HT1080 (cell line): ENCODE measurements at places on chromosomes 11 and 22.
A peak's percentile ranks its signal among the peaks of the same experiment; 100 is the strongest.

DNA sequence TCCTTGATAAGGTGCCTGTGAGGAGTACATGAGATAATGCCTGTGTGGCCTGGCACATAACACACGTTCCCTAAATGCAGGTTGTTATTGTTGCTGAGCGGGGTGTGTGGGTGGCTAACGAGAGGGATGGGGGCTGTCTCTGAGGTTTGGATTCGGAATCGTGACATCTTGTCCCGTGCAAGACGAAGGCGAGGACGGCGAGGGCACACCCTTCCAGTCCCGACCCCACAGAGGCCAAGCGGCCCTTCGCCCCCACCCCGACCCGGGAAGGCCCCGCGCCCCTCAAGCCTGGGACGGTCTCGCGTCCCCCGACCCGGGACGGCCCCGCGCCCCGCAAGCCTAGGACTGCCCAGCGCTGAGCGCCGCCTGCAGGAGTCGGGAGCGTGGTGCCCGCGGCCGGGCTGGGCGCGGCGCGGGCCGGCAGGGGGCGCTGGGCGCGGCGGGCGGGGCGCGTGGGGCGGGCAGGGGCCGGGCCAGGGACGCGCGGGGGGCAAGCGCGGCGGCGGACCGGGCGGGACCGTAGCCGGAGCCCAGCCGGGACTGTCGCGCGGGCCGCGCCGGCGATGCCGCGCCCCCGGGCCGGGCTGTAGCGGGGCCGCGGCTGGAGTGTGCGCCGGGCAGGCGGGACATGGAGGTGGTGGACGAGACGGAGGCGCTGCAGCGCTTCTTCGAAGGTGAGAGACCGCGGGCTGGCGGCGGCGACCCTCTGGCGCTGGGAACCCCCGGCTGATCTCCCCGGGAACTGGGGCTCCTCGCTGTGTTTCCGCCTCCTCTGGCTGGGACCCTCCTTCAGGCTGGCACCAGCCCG lies at the start of gene MYRF:
MYRF (plus strand) TSS at position 520 of the 808 bp plus-strand sequence; CDS start at position 629, 109 bp downstream.
- no peak for DNase-seq

- DNase-seq: peak; percentile 94
Measured at GRCh38 chr11:111735262-111736116, 30.7 kb downstream of the PPP2R1B start.

DNA sequence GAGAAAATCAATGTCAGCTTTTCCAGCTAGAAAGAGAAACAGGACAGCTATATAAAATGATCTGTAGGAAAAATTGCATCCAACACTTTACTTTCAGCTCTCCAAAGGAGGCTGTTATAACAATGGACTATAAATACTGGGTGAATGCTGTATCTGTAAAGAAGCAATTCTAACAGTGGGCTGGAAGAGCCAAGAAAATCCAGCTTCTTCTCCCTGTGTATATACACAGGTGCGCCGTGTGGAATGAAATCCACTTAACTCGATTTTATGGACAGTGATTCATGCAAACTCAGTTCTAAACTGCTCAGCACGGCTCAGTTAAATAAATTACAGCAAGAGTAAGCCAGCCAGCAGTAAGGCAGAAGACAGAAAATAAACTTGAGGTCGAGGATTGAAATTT lies 32.5 kb upstream of the LMO2 start:
- no peak for DNase-seq

DNA sequence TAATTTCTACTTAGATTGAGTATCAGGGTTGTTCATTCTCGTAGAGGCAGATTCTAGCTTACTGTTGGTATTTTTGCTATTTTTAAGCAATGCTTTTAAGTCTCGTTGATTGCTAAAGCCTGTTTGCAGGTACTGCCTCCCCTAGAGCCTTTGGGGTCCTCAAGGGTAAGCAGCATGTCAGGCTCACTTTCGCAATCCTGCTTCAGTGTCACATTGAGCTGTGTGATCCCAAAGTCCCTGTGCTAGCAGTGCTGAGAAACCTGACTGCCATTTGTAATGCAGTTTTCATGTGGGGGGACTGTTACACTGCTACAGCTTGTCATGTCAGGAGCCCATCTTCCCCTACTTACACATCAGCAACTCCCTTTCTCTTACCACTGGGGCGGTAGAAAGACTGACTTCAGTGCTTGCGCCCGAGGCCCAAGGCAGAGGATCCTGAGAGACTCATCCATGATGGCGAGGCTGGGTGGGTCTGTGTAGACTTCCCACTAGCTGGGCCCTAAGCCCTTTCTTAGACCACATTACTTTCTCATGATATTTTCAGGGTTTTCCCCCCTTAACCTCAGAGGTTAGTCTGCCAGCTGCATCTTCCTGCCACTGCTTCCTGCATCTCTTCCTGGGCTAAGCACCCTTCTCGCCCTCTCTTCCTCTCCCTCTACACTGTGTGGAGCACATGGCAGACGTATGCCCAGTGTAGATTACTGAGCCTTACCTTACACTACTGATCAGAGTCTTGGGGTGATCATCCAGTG lies 40.8 kb upstream of the ST14 start:
- no peak for DNase-seq

DNA sequence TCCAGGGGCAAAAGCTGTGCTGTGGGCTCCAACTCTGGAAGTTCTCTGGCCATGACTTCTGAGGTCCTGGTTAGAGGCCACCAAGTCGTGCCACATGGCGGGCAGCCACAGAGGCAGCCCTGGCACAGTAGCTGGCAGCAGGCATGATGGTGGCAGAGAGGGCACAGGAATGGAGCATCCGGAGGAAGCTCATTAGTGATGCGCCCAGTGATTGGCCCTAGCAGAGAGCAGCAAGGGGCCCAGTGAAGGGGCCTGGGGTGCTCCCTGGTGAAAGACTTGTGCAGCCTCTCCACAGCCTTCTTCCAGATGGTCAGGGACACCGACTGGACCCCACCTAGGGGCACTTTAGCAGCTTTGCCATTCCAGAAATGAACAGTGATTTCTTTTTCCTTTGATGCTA lies 7.0 kb downstream of the C11orf16 start:
- no peak for DNase-seq

GRCh38 chr22:19687561-19688300 lies 26.6 kb upstream of the SEPTIN5 start:
- DNase-seq: no peak

DNA sequence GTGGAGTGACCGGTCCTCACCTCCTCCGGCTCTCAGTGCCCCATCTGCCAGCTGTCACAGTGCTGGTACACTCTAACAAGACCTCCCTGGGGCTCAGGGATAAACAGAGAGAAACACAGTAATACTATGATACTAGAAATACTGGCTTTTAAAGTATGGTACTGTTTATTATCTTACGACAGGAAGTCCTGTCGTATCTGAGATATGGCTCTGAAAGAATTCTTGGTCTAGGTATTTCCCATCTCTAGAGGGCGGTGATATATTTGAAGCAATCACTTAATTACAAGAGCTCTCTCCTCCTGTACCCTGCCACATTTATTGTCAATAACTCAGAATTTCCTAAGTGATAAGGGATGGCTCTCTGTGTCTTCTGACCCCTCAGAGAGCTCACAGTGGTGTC lies 119.1 kb downstream of the RRM1 start:
- DNase-seq: no peak

DNA sequence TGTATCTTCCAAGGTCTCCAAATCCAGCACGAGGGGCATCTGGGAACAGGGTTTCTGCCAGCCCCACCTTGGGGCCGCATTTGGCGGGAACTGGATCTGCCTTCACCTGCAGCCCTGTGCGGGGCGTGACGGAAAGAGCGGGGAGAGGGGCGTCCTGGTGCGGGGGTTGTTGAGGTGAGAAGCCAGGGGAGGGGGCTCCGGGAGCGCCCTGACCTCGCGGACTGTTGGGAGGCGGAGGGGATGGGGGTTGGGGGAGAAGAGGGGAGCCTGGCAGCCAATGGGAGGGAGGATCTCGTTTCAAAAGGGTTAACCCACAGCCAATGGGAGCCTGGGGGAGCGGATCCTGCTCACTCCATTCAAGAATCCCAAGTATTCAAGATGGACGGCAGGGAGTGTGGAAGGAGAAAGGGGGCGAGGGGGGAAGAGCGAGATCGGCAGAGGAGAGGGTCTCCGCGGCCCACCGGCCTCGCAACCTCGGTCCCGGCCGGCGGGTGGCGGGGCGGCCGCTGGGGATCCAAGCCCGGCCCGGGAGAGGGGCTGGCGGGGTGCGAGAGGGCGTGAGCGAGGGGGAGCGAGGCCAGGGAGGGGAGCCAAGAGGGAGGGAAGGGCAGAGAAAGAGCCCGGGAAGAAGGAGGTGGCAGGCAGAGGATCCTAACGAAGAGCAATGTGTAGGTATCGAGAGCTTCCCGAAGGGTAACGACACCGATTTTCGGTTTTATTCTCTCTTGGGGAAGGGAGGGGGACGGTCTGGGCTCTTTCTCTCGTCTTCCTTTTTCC lies 11.5 kb downstream of the YPEL4 start:
- peak; percentile 78 for DNase-seq

GRCh38 chr22:43540529-43540923 lies 128.7 kb downstream of the MPPED1 start:
- no peak for DNase-seq

- no peak for DNase-seq
Measured at GRCh38 chr22:17199003-17199731, 20.1 kb downstream of the ADA2 start.

DNA sequence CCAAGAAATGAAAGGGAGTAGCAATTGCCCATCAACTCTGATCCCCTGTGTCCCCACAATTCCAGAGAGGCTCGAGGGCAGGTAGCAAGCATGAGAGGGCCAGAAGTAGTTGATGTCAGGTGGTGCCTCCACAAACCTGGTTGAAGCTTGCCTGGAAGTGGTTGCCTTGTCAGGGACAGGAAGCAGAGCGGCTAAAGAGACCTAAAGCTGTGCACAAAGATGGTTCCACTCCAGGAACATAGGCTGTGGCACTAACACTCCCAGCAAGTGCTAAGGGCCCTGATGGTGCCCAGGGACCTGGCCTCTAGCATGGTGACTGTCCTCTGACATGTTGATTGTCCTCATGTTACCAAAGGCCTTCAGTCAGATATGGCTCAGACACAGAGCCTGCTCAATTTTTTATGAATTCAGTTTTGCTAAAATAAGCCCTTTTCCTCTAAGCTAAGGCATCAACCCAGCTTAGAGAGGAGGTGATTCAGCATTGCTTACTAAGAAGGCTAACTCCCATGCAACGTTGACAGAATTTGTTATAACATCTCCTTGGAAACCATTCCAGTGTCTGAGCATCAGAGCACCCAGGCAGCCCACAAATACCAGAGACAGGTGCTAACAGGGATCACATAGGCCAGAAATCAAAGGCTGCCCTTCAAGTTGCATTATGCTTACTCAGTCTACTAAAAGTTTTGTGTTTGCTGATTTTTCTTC lies 196.3 kb upstream of the ARHGAP20 start:
- peak; percentile 57 for DNase-seq

DNA sequence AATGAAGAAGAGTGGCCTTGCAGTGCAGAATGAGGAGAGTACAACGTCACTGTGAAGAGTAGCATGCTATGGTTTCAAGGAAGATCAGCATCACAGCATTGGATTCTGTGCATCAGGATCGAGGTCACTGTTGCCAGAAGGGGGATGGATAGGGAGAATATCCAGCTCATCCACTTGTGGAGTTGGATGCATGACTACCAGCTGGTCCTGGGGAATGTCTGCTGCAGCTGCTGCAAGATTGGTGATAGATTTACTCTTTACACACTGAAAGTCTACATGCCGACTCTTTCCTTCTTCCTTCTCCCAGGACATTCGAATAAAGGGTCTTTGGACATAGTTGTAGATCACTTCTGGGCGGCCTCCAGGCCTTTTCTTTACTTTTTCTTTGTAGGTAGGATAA lies 74.3 kb downstream of the BTBD10 start:
- no peak for DNase-seq

- DNase-seq: peak; percentile 89
Measured at GRCh38 chr22:29780748-29781676, 13.8 kb downstream of the UQCR10 start.

DNA sequence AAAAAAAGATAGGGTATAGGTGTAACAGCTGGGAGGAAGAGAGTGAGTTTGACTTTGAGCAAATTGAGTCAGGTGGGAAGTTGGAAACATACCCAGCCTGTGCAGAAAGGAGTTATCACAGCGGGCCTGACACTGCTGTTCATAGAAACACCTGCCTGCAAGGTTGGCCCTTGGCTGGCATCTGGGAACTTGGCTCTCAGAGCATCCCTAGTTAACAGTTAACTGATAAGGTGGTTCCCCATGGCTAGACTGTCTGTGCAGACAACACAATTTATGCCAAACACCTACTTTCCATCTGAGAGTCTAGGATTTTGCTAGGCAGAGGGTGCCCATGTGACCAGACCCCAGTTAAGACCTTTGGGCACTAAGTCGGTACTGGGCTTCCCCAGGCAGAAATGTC lies 31.4 kb downstream of the ADAMTS8 start:
- no peak for DNase-seq

DNA sequence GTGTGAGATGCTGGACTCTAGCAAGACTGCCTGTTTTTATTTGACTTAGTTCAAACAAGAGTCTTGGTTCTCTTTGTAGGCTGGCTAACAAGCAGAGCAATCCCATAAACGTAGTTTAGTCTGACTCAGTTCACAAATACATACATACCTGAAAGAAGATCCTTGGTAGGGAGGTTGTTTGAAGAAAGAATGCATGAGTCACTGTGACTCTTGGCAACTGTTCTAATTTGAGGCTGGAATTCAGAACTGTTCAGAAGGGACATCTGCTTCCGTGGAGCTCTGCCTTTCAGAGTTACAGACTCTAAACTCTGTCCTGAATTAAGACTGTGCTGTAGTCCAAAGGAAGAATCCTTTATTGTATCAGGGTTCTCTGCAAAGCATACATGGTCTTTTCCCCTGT lies 32.2 kb downstream of the C2CD3 start:
- DNase-seq: peak; percentile 98

GRCh38 chr11:62805076-62805892 lies at the start of gene NXF1:
TSS of gene NXF1 (minus strand) at chr11:62805440. CDS start at chr11:62805356, 84 bp downstream.
- DNase-seq: peak; percentile 90

GRCh38 chr11:84021291-84021690 lies 735.1 kb upstream of the CCDC90B start:
- DNase-seq: no peak

DNA sequence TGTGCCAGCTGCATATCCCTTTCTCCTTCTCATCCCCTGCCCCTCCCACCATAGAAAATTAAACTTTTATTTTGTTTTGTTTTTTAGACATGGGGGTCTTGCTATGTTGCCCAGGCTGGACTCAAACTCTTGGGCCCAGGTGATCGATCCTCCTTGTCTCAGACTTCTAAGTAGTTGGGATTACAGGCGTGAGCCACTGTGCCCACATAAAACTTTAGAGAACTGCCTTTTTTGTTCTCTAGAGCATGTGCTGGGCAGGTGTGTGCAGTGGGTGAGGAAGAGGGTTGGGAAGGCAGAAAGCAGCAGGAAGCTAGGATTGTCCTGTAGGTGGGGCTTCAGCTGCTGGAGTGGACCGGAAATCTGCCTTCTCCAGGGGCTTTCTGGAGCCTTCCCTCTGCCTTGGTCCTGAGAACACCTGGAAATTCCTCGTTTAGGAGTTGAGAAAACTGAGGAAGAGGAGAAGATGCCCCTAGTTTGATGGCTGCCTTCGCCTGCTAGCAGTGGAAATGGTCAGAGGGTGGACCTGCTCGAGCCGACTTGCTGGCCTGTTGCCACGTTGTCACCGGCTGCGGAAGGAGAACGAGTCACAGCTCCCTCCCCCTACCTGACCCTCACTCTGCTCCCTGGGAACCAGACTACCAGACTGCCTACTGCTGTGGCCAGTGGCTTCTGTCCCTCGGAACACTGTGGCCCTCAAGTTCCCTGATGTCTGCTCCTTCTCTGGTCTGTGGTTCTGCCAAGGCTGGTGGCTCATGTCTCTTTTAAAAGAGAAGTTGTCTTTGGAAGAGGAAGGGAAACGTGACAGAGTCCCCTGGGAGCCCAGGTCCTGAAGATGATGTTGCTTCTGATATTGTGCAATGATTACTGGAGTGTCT lies 4.0 kb downstream of the ST14 start:
- DNase-seq: peak; percentile 48

GRCh38 chr11:18135308-18135707 lies 2.9 kb downstream of the MRGPRX3 start:
- no peak for DNase-seq
